ENCODE measurements at places on chromosomes 7 and 10.
A peak's percentile ranks its signal among the peaks of the same experiment; 100 is the strongest.

DNA sequence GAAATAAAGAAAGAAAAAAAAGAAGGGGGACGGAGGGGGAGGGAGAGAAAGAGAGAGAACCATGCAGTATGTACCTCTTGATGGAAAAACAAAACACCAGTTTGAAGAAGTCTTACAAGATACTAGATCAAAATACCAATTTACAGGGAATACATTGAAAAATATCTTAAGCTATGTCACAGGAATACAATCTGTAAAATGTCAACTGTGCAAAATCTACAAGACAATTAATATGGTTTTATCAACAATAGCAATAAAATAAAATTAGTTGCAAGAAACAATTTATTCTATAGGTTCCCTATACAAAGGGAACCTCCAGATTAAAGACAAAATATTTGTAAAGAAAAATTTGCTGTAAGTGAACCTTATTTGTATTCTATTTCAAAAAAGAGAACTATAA, 98.3 kb upstream of the CABCOCO1 start:
- no peak for DNase-seq

GRCh38 chr10:23015021-23015707, 80.2 kb upstream of the MSRB2 start:
- DNase-seq: no peak

GRCh38 chr10:1047937-1048336, 982 bp downstream of the IDI1 start:
- DNase-seq: no peak

- DNase-seq: no peak
These were observed 87.5 kb downstream of the ATXN7L1 start for GRCh38 chr7:105788816-105789349.

GRCh38 chr10:13788711-13789447, 202.1 kb downstream of the PRPF18 start:
- no peak for DNase-seq

DNA sequence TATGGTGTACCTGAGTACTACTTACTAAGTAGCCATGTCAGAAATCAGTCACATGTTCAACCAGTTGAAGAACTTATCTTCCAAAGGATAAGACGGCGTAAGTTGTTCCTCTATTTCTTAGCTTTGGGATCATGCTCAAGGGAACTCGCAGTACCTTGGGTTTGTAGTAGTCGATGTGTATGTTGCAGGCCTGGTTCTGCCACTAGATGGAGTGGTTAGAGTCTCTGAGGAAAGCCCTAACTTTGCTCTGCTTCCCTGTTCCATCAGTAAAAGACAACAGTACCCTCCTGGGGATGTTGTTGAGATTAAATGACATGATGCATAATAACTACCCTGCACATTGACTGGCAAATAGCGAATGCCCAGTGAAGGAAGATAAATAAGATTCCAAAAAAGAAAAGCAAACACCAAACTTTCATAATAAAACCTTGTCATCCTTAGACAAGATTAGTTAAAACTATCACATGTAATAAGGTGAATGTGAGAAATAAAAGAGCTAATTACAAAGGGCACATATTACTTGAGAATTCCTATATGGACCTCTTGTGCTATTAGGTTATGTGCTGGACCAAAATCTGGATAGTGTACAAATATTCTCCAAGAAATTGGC, 165.9 kb downstream of the ABCA13 start:
- peak; percentile 15 for DNase-seq

DNA sequence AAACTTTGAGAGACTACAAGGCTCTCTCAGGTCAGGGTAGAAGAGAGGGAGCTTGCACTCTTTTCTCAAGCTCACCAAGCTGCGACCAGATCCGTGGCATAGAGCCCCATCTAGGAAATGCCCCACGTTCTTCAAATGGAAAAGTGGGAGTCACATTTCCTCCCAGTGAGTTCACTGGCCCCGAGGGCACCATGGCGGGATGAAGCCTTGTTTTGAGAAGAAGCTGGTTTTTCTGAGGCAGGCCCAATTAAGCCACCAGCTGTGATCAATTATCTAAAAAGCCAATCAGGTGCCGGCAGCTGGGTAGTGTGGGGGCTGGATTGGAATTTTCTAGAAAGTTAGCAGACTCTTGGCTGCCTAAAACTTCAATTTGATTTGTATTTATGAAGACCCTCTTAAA, 101.4 kb downstream of the ZNF365 start:
- no peak for DNase-seq

- no peak for DNase-seq
These were observed 116.8 kb downstream of the HIPK2 start for GRCh38 chr7:139661043-139661440.

DNA sequence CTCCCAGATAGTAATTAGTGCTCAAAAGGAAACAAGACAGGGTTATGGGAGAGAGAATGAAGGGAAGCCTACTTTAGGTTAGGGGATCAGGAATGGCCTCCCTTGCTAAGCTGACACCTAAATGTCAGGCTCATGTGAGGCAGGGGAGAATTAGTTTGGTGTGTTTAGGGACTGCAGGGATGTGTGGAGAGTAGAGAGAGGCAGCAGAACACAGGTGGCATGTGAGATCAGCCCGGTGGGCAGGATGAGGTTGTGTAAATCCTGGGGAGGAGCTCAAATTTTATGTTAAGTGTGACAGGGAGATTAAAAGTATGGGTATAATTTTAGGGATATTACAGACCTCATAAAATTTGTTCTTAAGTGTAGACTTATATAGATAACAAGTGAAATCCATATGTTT, 56.2 kb upstream of the ZNF438 start:
- DNase-seq: no peak

GRCh38 chr7:18538554-18539250, 43.2 kb downstream of the HDAC9 start:
- DNase-seq: no peak

DNA sequence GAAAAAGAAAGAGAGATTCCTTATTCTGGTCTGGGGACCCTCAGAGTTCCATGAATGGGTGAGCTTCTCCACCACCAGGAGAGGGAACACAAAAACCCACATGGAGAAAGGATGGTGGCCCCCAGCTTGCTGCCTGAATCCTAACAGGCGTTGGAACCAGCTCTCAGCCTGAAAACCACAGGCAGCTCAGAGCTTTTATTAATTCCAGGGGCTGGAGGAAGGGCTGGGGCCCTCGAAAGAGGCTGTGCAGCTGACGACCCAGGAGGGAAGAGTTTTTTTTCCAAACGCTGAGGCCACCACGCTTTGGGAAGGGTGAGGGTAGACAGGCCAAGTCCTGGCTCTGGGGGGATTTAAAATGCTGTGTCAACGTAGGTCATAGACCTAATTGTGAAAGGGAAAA, 10.8 kb upstream of the ELN start:
- no peak for DNase-seq

- DNase-seq: no peak
These were observed 174.4 kb upstream of the LYZL2 start for GRCh38 chr10:30803892-30804322.

- DNase-seq: no peak
These were observed 52.2 kb downstream of the STEAP1B start for GRCh38 chr7:22447762-22448161.

DNA sequence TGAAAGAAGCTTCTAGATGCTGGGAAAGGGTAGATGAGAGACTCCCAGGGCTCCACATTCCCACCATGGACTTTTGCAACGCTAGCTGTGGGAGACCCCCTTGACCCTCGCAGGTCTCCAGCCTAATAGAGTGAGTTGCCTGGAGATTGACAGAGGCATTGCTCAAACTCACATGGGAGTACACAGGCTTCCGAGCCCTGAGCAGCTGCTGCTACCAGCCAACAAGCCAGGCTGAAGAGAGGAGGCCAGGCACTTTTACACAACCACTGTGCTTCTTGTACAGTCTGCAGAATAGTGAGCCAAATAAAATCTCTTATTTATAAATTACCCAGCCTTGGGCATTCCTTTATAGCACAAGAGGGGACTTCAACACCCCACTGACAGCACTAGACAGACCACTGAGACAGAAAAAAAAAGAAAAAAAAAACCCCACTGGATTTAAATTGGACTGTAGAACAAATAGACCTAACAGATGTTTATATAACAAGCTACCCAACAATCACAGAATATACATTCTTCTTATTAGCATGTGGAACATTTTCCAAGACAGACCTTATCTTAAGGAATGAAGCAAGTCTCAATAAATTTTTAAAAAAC, 146.2 kb downstream of the ZFAND4 start:
- DNase-seq: no peak

GRCh38 chr7:46558482-46559193, 637.6 kb upstream of the IGFBP3 start:
- no peak for DNase-seq

- no peak for DNase-seq
These were observed 87.8 kb upstream of the RHEB start for GRCh38 chr7:151607464-151607867.

- DNase-seq: no peak
These were observed 181.3 kb upstream of the PRPS1L1 start for GRCh38 chr7:18208921-18209320.

DNA sequence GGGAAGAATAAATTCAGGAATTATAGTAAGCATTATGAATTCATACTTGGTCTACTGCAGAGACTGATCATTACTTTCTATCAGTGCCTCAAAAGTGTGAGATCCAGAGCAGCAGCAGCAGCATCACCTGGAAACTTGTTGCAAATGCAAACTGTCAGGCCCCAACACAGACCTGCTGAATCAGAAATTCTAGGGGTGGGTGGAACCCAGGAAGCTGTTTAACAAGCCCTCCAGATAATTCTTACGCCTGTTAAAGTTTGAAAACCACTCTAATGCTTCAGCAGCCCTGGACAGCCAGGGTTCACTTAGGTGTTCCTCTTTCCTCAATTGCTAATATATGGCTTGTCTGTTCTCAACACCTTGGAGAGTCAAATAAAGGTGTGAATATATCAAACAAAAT, 19.5 kb downstream of the CACUL1 start:
- no peak for DNase-seq

DNA sequence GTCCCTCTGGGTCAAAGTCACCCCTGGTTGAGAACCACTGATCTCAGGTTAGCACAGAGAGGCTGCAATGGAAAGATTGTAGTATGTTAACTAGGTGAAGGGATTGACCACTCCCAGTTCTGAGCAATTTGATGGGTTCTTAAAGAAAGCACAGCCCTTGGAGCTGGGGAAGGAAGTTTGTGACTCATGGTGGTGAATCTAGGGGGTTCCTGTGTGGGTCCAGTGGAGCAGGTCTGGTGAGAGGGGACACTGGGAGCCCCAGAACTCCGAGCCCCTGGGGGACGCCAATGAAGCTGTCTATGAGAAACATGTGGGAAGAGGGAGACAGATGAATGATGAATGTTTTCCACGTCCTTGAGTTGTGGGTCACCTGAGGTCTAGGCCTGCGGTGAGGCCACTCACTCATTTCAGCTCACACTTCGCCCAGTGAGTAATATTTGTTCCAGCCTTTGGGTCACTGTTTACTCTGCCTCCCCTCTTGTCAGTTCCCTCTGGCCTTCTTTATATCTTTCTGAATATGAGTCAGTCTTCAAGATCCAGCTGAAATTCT, 341.9 kb downstream of the LRMDA start:
- DNase-seq: no peak

DNA sequence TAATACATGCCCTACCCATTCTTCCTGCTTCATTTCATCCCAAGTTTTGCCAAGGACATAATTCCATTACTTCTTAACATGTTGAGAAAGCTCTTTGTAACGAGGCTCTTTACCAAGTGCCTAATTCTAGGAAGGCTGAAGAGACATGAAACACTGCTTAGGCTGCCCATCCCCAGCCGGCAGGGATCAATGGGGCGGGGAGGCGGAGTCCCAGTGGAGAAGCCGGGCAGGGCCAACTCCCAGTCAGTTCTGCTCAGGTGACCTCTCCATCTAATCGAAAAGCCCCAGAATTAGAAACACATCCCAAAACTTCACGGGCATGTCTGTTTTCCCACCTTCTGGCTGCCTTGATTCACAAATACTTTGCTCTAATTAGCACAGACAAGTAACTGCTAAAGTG, 89.5 kb upstream of the LYZL1 start:
- no peak for DNase-seq
